CD8-positive, alpha-beta T cell (primary cell): ENCODE measurements at places on chromosomes 12 and 14.

GRCh38 chr12:52042706-52043385, 8.4 kb upstream of the NR4A1 start:
- no peak for DNase-seq

GRCh38 chr12:108483213-108484059, 31.6 kb upstream of the FICD start:
- DNase-seq, result no peak

DNA sequence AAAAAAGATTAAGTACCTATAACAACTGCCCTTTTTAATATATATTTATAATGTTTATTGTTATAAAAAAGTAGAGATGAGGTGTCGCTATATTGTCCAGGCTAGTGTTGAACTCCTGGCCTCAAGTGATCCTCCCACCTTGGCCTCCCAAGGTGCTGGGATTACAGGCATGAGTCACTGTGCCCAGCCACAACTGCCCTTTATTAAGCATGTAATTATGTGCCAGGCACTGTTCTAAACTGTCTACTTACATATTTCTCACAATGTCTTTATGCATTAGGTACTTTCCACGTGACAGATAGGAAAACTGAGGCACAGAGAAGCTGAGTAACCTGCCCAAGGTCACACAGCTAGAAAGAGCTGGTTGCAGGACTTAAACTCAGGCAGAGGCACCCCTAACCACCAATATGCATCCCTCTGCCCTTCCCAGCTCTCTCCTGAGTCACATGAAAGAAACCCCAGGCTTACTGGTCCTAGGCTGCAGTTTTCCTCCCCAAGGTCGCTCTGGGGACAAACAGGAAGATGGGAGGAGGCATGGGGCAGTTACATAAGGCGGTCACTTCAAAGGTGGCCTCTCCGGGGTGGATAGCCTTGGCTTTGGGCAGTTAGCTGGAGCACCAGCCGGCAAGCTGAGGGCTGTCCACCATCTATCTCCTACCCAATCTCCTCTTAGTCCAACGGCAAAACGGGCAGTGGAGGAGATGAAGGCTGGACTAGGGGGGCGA, 54.6 kb upstream of the TBX3 start:
- no peak for DNase-seq

DNA sequence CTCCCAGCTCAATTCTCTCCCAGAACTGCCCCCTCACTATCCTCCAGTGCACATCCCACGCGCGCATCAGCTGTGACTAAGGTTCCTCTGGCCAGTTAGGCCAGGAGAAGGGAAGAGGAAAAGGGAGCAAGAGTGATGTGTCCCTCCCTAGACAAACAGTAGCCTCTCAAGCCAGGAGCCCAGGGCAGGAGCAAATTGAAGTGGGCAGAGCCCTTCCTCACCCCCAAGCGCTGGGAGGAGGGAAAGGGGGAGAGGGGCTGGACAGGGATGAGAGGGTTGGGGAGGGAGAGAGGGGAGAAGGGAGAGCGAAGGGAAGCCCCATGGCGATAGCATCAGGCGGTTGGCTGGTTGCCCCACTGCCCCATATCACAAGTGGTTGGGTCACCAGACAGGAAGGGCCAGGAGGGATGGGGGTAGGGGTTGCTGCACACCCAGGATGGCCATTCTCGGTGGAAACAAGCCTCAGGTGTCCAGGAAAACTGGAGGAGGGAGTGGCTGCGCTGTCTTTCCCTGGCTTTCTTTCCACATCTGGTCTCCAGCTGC, 1.1 kb downstream of the CD63 start:
- no peak for DNase-seq

DNA sequence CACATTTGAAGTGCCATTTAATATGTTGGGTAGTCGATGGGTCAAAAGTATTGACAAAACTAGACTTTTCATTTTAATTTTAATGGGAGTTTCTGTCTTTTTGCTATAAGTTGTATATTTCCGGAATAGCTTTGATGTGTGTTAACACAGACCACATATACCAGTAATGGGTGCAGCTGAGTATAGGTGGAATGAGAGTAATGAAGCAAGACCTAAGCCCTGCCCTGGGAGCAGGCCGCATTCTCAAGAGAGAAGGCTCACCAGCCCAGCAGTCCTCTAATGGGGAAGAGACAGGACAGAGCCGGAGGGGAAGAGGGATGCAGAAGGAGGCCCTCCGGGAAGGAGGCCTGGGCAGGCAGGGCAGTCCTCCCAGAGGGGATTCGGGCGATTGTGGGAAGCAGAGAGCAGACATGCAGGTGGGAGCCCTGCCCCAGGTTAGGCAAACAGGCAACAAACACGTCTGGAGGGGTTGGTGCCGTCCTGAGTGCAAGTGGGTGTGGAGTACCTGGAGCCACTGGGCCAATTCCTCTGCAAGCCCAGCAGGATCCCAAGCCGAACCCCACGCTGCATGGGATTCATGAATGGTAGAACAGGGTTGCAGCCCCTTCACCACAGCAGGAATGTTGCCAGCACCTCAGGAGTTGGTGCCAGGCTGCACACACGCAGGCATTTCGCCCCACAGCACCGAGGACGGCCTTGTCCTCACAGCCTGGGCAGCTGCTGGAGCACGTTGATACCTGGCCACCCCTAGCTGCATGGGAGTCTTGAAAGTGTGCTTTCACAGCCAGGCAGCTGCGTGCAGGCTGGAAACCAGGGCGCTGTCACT, 7.8 kb downstream of the CKB start:
- DNase-seq, result no peak

GRCh38 chr14:64303471-64303917, 9.3 kb upstream of the ESR2 start:
- DNase-seq, result no peak

- no peak for DNase-seq
These were observed 1822.4 kb upstream of the SEL1L start for GRCh38 chr14:83356080-83356479.

DNA sequence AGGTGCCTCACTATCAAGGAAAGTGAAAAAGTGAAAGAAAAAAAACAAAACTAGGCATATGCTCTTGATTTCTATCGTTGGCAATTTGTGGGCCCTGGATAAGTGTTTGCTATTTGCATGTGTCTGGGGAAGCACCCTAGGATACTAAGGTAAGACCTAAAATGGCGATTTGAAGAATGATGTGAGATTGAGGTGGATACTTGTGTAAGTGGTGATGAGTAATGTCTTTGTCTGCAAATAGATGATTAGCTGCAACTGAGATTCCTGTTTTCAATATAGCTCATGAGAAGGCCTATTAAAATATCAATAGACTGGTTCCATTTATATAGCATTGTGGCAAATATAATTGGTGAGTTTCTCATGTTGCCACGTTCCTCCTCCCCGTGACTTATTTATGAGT, 261.7 kb downstream of the NEDD1 start:
- no peak for DNase-seq

GRCh38 chr14:91035855-91036254, 24.6 kb downstream of the RPS6KA5 start:
- DNase-seq, result no peak

GRCh38 chr14:91350813-91351511, 66.7 kb downstream of the CCDC88C start:
- DNase-seq, result no peak

GRCh38 chr14:76292561-76292960, 83.4 kb upstream of the ESRRB start:
- no peak for DNase-seq

- no peak for DNase-seq
These were observed 17.3 kb upstream of the YAF2 start for GRCh38 chr12:42255221-42255865.

DNA sequence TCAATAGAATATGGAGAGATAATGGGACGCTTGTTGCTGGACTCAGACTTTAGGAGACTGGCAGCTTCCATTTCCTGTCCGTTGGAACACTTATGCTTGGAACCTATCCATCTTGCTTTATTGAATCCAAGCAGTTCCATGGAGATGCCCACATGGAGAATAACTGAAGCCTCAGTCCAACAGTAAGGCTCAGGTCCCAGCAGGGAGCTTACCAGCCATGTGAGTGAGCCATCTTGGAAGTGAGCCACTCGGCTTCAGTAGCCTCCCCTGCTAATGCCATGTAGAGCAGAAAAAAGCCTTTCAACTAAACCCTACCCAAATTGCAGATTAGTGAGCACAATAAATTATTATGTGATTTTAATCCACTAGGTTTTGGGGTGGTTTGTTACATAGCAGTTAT, 538.8 kb upstream of the STXBP6 start:
- no peak for DNase-seq

DNA sequence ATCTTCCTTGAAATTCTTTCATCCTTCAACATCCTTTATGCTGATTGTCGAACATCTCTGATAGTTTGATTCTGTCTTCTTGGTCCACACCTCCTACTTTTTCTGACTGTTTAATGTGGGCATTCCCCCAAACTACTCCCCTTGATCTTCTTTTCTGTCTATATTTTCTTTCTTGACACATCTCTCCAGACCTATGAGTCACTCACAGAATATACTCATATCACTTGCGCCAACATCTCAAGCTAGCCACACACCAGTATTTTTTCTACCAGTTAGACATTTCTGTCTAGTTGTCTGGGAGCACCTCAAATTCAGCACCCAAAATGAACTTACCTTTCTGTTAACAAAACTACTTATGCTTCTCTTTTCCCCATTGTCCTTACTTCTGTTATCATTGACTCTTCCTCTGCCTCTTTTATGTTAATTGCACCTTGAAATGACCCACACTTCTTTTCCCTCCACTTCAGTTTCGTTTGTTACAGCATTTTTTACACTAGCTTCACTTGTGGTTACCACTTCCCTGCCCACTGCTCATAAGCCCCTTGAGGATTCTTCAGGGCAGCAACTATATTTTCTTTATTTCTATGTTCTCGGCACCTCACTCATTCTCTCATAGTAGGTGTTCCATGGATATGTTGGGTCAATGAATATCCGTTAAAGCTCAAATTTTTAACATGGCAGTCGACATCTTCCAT, 33.5 kb downstream of the TSHR start:
- DNase-seq, result no peak

- peak; percentile 20 for DNase-seq
These were observed 1.8 kb downstream of the GALNT6 start for GRCh38 chr12:51389302-51389999.

GRCh38 chr12:105107171-105107493, 399 bp upstream of the WASHC4 start:
- DNase-seq, result no peak

DNA sequence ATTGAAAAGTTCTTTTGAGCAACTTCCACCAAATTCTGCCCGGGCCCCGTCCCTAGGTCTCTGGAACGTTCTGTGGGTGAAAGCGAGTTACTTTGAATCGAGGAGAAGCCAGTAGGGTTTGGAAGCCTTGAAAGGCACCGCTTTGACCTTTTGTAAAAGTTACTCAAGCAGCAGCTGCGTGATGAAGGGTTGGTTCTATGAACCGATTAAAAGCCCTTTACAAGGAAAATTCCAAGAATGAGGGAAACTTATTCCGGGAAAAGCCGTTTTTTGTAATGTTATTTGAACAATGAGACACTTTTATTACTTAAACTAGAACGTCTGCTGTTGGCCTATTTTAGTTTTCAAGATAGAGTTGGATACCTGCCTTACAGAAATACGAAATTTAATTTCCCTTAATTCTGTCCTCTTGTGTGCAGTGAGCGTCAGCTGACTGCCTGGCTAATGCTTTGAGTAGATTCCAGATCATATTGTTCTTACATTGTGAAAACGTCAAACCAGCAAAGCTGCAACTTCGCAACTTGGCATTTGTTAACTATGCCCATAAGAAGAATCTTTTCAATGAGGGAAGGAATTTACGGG, 906 bp downstream of the LARP4 start:
- no peak for DNase-seq

GRCh38 chr14:102948698-102949061, 26.2 kb downstream of the AMN start:
- no peak for DNase-seq

GRCh38 chr14:100854435-100854834, 28.5 kb downstream of the MEG3 start:
- DNase-seq, result no peak

DNA sequence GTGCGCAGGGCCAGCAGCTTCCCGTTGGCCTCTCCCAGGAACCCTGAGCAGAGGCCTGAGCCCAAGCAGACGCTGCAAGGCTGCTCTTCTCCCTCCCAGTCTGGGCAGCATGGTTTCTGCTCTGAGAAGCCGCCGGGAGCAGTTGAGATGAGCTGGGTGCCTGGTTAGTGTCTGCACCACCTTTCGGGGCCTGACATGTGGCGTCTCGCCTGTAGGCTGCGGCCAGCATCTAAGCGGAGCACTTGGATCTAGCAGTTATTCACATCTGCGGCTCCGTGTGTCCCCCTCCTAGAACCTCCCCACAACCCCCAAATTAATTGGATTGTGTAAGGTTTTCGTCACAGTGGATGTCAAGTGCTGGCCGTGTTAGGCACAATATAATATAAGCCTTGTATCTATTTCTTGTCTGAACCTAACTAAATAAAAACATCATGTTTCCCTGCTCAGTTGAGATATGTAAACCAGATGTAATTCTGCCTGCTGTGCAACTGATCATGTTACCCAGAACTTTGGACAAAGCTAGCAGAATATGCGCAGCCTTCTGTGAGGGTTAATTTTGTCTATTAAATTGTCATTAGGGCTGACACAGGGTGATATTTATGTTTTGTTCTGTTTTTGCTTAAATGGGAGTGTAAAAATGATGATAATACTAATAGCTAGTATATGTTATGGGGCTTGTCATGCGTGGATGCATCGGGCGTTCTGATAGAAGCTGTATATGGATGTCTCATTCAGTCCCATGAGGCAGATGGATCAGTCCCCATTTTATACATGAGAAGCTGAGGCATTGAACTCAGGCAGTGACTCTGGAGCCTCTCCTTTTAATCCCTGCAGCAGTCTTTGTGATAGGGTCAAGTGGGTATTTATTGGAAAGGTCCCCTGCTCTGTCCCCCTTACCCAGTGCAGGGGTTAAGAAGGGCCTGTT, 45.8 kb downstream of the ELK3 start:
- DNase-seq, result no peak

DNA sequence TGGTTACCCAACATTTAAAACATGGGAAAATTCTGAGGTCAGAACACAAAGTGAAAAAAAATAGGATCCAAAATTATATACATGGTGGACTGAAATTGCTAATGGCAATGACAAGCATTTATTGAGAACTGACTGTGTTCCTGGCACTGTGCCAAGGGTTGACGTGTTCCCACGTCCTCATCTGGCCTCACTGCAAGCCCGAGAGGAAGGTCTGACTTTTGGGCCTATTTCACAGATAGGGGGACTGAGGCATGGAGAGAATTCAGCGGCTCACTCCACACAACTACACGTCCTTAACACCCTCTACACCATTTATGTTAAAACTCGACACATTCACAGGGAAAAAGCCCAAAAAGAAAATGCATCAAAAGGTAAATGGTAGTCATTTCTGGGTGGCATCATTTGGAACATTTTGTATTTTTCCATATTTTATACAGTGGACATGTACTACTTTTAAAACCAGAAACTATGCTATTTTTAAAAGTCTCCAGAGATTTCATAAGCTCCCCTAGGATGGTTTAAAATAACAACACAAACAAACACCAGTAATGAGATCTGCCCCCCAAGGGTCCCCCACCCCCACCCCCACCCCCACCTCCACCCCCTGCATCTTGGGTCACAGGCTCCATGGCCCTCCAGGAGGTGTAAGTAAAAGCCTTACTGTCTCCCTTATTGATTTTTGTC, 27.7 kb downstream of the CLMN start:
- DNase-seq, result peak; percentile 5

DNA sequence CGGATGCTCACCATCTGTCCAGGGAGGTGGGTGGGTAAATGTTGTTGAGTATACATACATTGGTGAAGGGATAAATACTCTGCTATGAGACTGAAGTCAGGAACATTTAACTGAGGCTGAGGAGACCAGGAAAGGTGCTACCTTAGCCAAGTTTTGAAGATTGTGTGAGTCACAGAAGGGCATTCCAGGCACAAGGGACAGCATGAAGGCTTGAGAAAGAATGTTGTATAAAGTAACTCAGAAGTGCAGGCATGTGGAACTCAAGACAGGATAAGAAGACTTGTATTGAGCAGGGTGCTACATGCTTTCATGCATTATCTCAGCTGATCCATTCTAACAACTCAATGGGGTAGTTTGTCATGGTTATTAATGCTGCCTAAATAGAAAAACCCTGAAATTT, 112.7 kb downstream of the IPO8 start:
- DNase-seq, result no peak
